ENCODE measurements at places on chromosomes 7 and 10.

DNA sequence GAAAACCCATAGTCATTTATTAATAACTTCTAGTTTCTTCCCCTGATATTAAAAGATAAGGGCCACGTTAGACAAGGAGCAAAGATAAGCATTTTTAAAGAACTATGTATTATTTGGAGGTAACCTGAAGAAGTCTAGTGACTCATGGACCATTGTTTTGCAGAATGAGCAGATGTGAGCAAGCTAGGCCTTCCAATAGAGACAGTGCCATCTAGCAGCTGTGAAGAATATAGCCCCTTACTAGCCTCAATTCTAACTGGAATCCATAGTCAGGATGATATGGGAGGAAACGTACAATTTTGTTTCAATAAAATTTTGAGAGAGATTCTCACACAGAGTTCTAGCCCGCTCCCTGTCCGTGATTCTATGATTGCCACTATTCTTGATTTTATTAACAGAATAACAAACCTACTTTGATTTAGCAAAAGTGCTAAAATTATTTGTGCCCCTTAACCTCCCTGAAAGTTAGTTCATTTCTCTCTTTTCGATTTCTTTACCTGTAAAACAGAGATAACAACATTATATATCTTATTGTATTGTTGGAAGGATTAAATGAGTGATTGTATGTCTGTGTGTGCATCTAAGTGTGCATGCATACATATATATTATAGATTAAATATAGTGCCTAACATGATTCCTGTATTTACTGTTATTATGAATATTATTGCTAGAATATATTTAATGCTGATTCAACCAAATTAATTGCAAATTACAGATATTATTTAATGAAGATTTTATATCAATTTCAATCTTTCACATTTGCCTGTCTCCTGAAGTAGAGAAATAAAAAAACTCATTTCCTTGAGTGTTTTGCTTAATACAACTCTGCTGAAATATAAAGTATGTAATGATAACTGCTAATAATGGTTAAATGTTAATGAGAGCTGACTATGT is 22.7 kb downstream of the FAM237B start:
- DNase-seq = peak; percentile 59

DNA sequence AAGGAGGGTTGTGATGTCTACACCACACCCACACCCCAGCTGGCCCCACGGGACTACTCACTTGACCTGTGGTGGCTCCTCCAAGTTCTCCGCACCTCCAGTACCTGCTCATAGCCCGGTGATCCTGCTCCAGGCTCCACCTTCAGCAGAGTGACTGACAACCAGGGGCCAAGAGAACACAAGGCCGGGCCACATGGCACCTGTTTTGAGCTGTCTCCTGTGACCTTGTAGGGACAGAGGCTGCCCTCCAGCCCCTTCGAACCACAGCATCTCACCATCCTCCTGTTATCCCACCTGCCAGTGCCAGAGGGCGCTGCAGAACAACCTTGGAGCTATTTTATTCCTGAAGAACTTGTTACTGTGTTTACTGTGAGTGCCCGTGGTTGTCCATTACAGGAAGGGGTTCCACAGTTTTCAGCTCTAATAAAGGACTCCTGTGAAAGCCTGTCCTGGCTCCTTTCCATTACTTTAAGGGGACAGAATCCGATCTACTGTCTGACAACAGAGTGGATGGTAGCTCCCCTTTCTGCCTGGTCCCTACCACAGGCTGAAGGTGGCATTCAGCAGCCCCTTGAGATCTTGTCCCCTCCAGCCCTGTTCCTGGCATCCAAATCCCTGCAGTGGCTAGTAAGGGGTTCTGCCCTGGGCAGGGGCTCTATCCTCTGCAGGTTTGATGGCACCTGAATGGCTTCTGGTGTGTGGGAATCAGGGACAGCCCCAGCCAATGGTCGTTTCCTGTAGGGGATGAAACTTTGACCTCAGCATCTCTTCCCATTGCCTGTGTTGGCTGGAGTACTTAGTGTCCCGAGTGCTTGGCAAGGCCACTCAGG is 50.8 kb downstream of the C10orf120 start:
- peak; percentile 76 for DNase-seq

DNA sequence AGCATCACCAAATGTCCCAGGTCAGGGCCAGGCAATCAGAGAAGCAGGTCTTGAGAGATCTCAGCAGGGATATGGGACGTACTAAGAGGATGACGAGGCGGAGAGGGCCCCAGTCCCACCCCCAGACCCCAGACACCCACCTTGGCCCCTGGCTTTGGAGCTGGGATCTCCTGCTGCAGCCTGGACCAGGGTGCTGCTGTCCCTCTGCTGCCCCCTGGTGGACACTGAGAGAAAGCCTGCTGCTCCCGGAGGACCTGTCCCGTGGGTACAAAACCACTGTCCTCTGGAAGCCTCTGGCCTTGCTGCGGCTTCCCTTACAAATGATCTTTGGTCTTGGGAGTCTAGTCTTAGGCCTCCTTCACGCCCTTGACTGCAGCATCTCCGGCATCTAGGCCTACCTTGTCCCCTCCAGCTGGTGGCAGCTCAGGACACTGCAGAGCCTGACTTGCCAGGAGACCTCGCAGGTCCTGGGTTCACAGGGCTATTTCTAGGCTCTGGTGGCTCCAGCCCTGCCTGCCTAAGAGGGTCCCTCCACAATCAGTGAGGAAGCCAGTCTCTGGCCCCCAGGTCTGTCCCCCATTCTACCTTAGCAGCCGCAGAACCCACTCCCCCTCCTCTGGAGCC is 97.1 kb downstream of the RGS10 start:
- DNase-seq = peak; percentile 92

DNA sequence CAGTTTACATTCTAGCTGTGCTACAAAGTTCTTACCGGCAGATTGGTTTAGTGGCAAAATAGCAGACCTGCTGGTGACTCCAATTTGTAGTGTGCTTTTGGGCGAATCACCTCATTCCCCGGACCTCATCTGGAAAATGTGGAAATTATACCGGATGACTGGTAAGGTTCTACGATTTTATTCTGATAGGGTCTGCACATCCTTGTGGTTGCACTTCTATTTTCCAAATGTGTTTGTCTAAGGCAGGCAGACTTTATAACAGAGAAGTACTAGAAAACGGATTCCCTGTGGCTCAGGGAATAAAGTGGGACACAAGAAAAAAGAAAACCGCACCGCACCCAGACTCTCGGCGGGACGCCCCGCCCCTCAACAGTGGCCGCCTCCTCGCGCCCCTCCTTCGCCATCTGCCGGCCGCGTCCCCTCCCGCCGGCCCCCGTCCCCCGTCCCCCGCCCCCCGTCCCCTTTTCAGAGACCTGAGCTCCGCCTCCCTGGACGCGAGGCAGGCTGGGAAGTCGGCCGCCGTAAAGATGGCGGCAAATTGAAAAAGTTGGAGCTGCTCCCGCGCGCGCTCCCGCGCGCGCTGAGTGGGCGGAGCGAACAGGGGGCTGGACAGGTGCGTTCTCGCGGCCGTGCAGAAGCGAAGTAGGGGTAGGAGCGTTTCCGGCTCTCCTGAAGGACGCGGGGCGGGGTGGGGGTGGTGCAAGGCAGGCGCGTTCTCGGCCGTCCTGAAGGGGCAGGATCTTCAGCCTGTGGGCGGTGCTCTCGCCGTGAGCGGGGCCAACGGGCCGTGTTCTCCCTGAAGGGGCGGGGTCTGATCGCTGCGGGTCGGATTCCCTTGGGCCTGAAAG is 532 bp upstream of the CCM2 start:
- DNase-seq = peak; percentile 100

- no peak for DNase-seq
These were observed 25.1 kb downstream of the PRKAG2 start for GRCh38 chr7:151851782-151852181.

- DNase-seq = no peak
These were observed 20.8 kb downstream of the SFTPD start for GRCh38 chr10:79928028-79928583.

- DNase-seq = no peak
These were observed 225.3 kb upstream of the INHBA start for GRCh38 chr7:41928166-41928565.

DNA sequence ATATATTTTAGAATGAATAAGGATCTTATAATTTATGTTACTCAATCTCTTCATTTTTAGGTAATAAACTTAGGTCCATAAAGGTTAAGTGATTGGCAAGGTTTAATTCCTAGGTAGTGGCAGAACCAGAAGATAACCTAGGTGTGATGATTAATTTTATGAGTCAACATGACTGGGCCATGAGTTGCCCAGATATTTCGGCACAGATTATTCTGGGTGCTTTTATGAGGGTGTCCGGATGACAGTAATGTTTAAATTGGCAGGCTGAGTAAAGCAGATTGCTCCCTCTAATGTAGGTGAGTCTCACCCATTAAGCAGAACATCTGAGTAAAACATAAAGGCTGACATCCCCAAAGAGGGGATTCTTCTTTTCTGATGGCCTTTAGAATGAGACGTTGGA is 1349.3 kb upstream of the CELF2 start:
- DNase-seq = no peak

DNA sequence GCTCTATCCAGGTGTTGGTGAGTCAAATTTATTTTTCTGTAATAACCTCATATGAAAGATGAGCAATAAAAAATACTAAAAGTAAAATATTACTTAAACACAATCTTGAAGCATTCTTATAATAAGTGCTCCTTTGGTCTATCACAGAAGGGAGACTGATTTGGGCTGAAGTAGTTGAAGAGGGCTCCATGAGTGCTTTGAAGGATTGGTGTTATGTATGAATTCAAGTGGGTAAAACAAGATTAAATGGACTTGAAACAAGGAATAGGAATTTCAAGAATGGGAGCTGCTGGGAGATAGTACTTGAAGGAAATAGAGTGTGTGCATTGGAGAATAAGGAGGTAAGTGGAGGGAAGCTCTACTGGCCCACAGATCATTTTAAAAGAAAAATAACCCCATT is 7.3 kb upstream of the OR2A2 start:
- DNase-seq = no peak

- no peak for DNase-seq
These were observed 27.8 kb downstream of the MKX start for GRCh38 chr10:27717861-27718260.

GRCh38 chr7:35520810-35521625 is 173.9 kb downstream of the HERPUD2 start:
- no peak for DNase-seq

GRCh38 chr7:131231381-131232220 is 96.1 kb upstream of the MKLN1 start:
- no peak for DNase-seq

GRCh38 chr7:129150199-129150996 is 5.9 kb downstream of the TSPAN33 start:
- DNase-seq = no peak

- no peak for DNase-seq
These were observed 273.8 kb downstream of the AUTS2 start for GRCh38 chr7:69871886-69872569.

GRCh38 chr7:98879198-98879978 is 1.1 kb downstream of the TRRAP start:
- DNase-seq = peak; percentile 84

DNA sequence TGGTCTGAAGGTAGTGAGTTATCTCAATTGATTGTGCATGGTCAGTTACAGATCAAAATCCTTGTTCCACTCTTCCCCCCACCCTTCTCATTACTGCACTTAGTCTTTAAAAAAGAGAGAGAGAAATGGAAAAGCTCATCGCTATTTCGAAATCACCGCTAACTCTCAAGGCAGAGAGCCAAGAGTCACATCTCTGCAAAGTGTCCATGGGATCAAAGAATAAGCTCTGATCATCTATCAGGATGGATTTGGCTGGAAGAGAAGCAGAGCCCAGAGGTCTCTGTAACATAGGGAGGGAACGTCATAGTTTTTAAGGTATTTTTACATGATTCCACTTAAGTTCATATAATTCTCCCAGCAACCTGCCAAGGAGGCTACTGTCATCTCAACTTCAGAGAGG is 30.0 kb upstream of the MYH16 start:
- DNase-seq = no peak

DNA sequence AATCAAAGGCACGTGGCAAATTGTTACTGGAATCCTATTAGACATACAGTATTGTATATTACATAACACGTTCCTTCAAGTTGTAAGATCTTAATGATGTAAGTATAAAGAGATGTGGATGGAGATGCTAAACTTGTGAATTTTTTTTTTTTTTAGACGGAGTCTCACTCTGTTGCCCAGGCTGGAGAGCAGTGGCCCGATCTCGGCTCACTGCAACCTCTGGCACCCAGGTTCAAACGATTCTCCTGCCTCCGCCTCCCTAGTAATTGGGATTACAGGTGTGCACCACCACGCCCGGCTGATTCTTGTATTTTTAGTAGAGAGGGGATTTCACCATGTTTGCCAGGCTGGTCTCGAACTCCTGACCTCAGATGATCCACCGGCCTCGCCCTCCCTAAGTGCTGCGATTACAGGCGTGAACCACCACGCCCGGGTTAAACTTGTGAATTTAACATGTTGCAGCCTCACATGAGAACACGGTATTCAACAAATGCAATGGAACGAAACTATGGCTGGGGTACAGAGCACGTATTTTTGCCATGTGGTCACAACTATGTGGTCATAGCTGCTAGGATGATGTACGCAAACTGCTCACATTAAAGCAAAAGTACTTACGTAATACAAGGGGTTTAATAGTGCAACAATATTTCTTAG is 818 bp upstream of the SUPV3L1 start:
- DNase-seq = no peak

DNA sequence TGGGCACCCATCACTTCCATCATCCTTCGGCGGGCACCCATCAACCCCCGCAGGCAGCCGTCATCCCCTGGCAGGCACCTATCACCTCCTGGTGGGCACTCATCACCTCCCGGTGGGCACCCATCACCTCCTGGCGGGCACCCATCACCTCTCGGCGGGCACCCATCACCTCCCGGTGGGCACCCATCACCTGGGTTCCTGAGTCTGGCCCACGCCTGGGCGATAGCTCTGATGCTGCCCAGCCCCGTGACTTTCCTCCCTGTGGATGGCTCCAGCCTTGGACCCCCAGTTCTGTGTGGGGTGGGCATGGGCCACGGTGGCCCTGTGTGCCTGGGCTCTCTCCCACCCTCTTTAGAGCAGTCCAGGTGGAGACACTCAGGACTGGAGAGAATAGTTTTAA is 29.0 kb downstream of the PFKFB3 start:
- no peak for DNase-seq

DNA sequence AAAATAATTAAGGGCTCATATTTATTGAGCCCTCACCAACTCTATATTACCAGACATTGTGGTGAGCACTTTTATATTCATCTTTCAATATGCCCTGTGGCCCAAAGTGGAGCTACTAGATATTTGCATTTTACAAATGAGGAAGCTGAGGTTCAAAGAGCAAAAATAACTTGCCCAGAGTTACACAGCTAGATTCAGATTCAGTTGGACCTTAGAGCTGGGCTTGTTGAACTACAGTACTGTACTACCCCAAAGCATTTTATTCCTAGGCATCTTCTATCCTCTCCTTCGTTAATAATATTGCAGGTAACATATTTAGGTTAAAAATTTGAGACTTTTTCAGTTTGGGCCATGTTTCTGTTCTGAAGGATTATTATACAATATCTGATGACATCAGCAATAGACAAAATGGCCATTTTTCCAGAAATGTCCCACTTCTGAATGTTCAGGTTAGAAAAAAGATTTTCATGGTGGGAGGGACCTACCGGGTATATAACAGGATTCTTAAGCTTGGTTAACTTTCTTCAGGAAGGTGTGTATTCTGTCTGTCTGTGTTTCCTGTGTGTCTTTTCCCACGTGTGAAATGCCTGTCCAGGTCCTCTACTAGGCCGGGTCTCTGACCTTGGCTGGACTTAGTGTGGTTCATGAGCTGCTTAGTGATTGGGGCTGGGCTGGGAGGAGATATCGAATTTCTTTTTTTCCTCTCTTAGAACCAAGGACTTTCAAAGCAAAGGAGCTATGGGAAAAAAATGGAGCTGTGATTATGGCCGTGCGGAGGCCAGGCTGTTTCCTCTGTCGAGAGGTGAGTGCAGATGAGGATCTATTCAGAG is 13.6 kb downstream of the PRXL2A start:
- peak; percentile 82 for DNase-seq

Data from Karpas-422 (cell line).